Stimulated activated CD4-positive, alpha-beta T cell treated with anti-CD3 and anti-CD28 coated beads, Interleukin-2, amount 100 ng/mL, for 24 hours (primary cell): ENCODE measurements at places on chromosomes 6 and 20.

GRCh38 chr6:114292431-114292830, 50.4 kb downstream of the HS3ST5 start:
- DNase-seq = no peak

GRCh38 chr6:3318226-3318625, 59.5 kb downstream of the PSMG4 start:
- DNase-seq = peak; percentile 43

DNA sequence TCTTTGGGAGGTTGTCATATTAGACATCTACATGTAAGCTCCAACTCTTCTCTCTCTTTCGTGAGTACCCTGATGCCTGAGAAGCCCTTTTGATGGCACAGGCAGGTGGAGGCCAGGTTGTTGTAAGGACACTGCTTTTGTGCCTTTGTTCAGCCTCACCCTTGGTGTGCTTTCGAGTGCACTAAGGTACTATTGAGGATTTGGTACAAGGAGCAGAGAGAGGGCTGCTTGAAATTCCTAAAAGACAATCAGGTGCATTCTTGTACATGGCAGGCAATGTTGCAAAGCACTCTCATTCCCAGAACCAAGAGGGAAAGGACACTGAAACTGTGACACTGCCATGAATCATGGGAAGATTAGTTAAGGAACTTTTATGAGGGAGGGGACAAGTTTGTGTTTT, 19.1 kb downstream of the BMP2 start:
- no peak for DNase-seq

GRCh38 chr6:3607599-3607998, 143.9 kb downstream of the PXDC1 start:
- no peak for DNase-seq
